ENCODE measurements at places on chromosomes 6 and 20.

- no peak for DNase-seq
These were observed 143.8 kb downstream of the PLCB4 start for GRCh38 chr20:9212735-9213134.

DNA sequence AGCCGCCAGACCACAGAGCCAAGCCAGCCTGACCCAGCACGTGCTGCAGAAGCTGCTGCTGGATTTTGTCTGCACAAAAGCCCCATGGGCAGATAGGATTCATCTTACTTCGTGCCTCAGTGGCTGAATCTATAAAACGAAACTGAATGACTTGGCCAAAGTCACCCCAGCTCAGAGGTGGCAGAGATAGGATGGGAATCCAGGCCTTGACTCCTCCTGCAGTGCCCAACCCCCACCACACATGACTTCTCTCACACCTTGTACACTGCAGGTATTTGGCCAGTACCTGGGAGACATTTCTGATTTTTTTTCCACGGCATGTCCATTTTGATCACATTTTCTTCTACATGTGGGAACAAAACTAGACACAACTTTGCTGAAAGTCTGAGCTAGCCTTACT lies 182.1 kb downstream of the ANKRD60 start:
- no peak for DNase-seq

GRCh38 chr6:170160628-170161611 lies 130.0 kb downstream of the DLL1 start:
- DNase-seq = no peak

- no peak for DNase-seq
These were observed 717.4 kb upstream of the MANEA start for GRCh38 chr6:94859924-94860323.

GRCh38 chr6:168964138-168964835 lies 289.4 kb downstream of the THBS2 start:
- DNase-seq = no peak

GRCh38 chr6:128723667-128724066 lies 159.3 kb upstream of the LAMA2 start:
- DNase-seq = no peak

GRCh38 chr6:69293471-69293870 lies 503.3 kb downstream of the LMBRD1 start:
- DNase-seq = no peak

DNA sequence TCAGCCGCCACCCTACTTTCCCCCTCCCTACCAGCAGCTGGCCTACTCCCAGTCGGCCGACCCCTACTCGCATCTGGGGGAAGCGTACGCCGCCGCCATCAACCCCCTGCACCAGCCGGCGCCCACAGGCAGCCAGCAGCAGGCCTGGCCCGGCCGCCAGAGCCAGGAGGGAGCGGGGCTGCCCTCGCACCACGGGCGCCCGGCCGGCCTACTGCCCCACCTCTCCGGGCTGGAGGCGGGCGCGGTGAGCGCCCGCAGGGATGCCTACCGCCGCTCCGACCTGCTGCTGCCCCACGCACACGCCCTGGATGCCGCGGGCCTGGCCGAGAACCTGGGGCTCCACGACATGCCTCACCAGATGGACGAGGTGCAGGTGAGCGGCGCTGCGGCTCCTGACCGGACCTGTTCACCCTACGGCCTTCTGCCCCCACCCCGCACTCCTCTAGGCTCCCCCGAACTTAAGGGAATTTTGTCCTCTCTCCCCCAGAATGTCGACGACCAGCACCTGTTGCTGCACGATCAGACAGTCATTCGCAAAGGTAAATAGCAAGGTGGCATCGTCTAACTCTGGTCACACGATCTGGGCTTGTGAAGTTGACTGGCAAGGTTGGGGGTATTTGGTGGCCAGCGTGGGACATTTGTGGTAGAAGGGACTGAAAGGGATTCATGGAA lies 2.3 kb downstream of the TFAP2C start:
- no peak for DNase-seq

DNA sequence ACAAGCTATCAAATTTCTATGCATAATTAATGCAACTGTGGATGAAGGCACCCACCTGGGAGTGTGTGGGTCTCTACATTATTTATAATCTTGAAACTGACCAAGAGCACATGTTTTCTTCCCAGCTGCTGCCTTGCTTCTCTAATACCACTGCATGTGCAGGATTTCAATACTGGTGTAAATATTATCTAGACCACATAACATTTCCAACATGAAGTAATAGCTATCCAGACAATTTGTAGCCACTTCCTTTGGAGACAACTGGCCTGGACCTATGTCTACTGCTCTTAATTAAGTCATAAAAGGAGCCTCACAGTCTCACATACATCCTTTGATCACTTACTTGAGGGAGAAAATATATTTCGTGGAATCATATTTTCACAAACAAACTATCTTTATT lies 180.7 kb downstream of the HIVEP2 start:
- DNase-seq = no peak

DNA sequence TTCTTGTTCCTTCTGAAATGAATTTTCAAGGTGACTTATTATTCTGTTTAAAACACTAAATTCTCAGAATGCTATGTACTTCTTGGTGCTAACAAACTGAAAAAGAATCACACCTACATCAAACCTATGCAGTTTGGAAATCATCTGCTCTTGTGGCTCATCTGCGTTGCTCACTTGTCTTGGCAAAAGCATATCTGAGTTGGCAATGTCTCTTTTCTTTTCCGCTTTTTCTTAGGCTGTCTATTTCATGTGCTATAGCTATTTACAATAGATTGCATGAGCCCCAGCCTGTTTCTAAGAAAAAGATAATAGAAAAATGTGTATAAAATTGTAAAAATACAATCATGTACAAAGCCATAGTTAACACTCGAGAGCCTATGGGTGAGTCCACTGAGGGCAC lies 348.9 kb upstream of the AGPAT4 start:
- no peak for DNase-seq

- DNase-seq = no peak
These were observed 17.6 kb downstream of the MCUR1 start for GRCh38 chr6:13796781-13797180.

GRCh38 chr6:52373151-52373690 lies 11.3 kb downstream of the PAQR8 start:
- no peak for DNase-seq

- DNase-seq = no peak
These were observed 177.6 kb downstream of the JARID2 start for GRCh38 chr6:15423286-15423993.

DNA sequence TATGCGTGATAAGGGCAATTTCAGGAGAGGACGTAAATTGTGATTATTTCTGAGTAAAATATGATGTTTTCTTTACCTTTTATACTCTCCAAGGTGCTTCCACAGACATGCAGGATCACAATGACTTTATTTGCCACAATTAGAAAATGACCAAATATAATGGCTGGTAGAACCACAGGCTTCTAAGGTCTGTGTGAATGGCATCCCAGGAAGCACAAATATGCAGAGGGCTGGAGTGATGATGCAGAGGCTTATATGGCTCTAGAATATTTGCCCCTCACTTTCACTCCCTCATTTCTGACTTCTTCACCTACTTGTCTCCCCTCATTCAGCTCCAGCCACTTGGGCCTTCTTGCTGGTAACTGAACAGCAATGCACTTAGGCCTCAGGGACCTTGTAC lies 502.1 kb upstream of the MAP3K7 start:
- no peak for DNase-seq

DNA sequence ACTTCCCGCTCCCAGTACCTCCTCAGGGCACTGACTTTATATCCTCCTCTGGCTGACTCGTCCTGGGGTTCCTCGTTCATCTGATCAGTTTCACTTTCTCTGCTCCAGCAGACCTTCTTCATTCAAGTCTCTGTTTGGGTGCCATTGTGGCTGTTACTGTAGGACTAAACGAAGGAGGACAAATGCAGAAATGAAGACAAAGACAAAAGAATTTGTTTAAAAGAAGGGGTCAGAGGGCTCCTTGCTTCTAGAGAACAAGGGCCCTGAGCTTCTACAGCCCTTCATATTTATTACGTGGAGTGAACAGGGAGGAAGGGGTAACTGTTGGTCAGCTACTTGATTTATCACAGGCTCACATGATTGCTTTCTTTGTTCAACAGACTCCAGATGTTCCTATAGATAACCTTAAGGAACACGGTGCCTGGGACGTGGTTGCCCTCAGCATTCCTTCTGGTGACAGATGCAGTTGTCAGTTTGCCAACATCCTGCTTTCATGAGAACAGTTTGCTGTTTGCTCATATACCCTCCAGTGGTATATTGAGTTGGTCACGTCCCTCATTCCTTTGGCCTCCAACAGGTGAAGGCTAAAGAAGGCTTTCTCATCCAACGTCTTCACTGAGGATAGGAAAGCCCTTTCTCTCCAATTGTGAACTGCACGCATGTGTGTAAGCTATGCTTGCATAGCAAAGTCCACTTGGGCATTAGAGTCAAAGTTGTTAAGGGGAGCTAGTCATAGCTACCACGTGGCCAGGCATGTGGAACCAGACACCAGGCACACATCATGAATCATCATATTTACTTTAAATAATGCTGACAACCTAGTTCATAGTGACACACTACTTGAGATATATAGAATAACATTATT lies 69.1 kb upstream of the BTN3A2 start:
- DNase-seq = no peak

- DNase-seq = no peak
These were observed 896.4 kb downstream of the KIF16B start for GRCh38 chr20:15676815-15677214.

DNA sequence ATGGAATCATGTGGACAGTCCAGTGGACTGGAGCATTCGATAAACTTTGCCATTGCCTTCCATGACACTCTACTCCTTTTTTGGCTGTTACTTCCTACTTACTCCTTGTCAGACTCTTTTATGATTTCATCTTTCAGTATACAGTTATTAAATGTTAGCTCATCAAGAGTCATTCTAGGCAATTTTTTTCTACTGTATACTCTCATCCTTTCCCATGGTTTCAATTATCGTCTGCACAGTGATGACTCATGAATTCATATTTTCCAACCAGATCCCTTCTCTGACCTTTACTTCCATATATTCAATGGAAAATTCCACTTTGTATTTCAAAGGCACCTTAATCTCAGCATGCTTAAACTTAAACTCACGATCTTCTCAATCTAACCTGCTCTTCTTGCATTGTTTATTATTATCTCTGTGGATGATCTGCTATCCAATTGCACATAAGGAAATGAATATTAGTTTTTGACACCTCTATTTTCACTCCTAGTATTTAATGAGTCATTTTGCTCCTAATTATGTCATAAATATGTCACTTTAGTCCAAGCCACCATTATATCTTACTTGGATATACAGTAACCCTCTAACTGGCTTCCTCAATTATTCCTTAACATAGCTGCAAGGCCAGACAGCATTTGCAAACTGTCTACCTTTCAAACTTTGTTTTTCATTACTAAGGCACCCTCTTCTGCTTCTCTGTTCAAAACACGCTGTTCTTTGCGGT lies 427.5 kb downstream of the PHF3 start:
- no peak for DNase-seq

- DNase-seq = no peak
These were observed 44.5 kb upstream of the PHACTR3 start for GRCh38 chr20:59559863-59560262.

DNA sequence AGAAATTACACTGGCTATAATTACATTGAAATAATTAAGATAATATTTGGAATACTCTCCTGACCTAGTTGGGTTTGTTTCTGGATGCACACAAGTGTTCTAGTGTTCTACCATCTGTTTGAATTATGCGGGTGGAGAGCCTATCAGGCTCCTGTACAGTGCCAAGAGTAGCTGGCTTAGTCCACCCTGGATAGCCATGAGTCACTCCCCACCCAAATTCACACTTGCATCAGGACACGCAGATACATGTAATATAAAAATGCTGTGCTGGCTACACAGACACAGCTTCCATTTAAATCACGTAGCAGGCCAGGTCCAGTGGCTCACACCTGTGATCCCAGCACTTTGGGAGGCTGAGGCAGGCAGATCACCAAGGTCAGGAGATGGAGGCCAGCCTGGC lies 686.2 kb upstream of the SLC35B3 start:
- DNase-seq = no peak

DNA sequence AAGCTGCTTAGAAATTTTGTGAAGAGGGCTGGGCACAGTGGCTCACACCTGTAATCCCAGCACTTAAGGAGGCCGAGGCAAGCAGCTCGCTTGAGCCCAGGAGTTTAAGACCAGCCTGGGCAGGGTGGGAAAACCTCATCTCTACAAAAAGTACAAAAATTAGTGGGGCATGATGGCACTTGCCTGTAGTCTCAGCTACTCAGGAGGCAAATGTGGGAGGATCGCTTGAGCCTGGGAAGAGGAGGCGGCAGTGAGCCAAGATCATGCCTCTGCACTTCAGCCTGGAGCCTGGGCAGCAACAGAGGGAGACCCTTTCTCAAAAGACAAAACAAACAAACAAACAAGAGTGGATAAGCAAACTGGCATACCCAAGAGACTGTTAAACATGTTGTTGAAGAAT lies 308.3 kb upstream of the ADGRB3 start:
- no peak for DNase-seq

DNA sequence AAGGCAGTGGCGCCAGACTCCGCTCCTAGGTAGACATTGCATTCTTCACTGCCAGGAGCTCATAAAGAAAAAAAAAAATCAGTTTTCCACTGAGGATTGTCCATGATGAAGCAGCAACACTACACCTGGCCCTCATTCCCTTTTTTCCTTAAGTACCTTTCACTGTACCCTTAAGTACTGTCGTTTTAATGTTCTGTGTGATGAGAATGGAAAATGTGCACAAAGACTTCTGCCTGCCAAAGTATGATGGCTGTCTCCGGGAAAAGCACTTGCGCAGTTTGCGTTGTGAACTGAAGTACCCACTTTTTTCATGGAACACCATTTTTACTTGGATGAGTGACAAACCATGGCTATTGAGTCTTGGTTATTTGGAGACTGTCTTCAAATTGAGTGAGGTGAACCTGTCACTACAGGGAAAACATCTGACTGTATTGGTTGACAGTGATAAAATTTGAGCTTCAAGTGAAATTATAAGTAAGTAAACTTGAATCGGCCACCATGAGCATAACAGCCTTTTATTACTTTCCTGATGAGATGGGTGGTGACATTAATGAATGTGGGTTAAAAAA lies 104.8 kb downstream of the NCOA3 start:
- DNase-seq = no peak

- no peak for DNase-seq
These were observed 13.3 kb upstream of the THBS2 start for GRCh38 chr6:169266746-169267591.

- peak; percentile 30 for DNase-seq
These were observed 7.2 kb downstream of the PRDM13 start for GRCh38 chr6:99613705-99614429.

- no peak for DNase-seq
These were observed 27.4 kb downstream of the CBLN4 start for GRCh38 chr20:55977690-55978459.

GRCh38 chr20:982754-983153 lies 19.4 kb downstream of the RSPO4 start:
- no peak for DNase-seq
